Small intestine (tissue), 16 donors: ENCODE measurements at places on chromosomes 12 and 14.

GRCh38 chr14:92106143-92106926 is at the start of gene ATXN3:
Gene ATXN3, minus strand, starts transcription at chr14:92106582. Its CDS starts 30 bp downstream, at chr14:92106552.
- DNase-seq, result peak; percentile 97

DNA sequence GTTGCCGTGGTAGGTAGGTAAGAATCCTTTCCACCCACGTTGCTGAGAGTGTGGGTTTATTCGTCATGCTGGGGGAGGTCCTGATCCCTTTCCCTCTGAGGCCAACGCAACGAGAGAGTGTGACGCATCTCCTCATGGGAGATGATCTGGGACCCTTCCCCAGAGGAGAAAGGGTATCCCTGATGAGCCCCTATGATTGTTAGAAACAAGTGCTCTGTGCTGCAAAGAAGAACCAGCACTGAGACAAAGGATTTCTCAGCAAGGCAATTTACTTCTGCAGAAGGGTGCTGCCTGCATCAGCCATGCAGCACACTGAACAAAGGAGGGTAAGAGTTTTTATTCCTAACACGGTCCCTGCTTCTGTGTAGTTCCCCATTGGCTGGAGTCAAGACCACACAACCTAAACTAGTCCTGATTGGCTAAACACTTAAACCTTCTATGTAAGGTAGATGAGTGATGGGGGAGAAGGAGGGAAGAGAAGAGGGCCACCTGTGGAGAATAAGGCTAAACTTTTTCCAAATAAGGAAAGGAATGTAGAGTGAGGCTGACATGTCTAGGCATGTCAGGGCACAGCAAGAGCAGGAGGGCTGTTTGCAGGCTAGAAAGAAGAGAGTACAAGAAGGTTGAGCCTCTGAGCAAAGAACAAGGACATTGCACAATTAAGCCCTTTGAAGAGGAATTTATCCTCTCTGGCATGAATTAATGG is 21.3 kb downstream of the CLEC2A start:
- DNase-seq, result no peak

- DNase-seq, result peak; percentile 30
Observed at GRCh38 chr14:31449971-31450610, 7.2 kb downstream of the DTD2 start.

DNA sequence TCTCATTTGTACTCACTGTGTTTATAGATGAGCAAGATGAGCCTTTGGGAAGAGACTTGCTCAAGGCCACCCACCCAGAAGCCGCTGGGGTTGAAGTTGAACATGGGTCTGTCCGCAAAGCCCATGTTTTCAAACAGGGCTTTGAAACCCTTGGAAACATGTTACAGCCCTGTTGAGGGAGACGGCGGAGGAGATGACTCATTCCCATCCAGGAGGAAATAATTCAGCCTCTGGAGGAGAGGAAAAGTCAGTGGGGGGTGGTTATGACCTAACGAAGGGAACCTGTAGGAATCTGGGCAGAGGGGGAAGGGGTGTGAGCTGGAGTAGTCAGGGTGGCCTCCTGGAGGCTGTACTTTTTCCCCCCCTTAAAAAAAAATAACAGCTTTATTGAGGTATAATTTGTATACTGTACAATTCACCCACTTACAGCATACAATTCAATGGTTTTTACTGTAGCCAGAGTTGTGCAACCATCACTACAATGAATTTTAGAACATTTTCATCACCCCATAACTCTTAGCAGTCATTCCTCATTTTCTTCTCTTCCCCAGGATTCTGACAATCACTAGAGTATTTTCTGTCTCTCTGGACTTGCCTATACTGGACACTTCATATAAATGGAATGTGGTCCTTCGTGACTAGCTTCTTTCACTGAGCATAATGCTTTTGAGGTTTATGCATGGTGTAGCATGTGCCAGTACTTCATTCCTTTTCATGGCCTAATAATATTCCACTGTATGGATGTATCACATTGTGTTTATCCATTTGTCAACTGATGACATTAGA is 1.9 kb upstream of the RIN3 start:
- peak; percentile 63 for DNase-seq

DNA sequence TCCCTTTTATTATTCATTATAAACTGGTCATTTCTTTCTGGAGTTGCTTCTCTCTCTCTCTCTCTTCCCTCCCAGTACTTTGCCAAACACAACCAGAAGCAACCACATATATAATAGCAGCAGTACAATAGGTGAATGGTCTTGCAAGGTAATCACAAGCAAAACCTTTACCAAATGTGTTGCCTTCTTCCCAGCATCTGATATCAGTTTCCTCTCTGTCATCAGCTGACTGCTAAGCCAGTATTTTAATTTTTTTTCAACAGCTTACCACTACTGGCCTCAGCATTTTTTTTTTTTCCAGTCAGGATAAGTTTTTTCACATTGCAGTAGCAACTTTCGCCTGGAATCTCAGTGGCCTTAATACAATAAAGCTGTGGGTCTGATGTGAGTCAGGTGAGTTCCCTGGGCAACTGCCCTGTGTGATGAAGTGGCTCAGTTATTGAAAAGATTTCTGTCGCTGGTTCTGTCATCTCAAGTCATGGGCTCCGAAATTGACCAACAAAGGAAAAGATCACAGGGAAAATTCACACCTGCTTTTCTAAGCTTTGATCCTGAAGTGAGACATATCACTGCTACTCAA is 282.5 kb upstream of the AMIGO2 start:
- DNase-seq, result peak; percentile 36

DNA sequence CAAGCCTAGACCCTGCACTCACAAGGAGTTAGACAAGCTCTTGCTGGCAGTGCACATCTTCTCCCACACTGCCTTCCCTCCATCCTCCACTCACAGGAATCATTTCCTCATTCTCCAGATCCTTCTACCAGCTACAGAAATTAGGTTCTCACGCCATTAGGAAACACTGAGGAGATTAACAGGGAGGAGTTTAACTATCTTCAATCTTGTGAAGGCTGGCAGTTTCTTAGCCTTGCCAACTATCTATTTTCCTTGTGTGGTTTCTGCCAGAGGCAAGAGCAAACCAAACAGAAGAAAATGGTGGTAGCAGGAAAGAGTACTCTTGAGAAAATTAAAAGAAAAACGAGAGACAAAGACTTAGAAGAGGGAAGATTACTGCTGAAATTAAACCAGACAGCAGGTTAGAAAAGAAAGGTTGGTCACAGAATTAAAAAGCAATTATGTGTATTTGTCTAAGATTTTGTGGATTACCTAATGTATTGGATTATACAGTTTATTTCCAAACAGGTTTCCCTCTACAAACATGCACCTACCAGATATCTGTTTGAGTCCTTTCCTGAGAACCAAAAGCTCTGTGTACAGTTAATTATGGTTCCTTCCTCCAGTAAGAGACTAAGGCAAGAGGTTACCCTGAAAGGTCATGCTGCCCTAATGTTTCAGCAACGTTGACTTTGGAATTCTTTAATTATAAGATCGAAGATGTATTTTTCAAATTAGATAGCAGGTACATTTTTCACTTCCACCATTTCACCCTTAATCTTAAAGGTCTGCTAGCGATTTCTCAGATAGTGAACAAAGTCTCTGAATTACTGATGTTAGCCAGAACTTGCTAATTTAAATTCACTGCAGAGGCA is 5.0 kb downstream of the RERG start:
- DNase-seq, result no peak

GRCh38 chr12:102480406-102480805 is at the start of gene IGF1:
Gene IGF1, minus strand, starts transcription at chr12:102480563. Its CDS starts 182 bp downstream, at chr12:102480381.
- no peak for DNase-seq

GRCh38 chr12:25617991-25618390 is 64.9 kb upstream of the LMNTD1 start:
- no peak for DNase-seq

DNA sequence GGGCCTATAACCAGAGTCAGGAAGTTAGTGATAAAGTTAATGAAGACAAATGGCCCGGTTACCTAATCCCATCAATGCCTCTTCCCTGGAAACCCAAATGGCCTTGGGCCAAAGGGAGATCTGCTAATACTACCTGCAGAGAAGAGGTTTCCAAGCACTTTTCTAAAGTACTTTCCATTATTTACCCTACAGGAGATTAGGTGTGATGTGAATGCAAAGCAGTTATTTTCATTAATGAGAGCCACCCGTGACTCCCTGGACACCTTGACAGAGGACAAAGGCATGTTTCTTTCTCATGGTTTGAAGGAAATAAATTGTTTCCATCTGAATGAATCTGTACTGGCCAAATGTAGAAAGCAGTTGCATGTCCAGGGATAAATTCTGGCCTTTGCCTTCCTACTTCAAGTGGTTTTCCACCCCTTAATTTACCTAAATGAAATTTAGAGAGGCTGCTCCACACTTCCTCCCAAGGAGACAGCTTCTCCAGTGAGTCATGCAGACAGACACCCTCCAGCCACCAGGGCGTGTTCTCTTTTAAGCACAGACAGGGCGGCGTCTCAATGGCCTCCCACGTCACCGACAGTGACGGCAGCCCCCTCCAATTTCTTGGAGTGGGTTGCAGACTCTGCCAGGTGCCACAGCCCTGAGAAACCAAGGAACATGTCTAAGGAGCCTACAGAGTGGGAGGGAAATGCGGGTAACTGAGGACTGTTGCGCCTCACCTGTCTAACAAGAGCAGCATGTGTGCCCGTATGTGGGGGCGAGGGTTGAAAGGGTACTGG is 43.9 kb upstream of the GNPNAT1 start:
- DNase-seq, result no peak

GRCh38 chr14:102523569-102524450 is 14.2 kb upstream of the ANKRD9 start:
- DNase-seq, result peak; percentile 71

DNA sequence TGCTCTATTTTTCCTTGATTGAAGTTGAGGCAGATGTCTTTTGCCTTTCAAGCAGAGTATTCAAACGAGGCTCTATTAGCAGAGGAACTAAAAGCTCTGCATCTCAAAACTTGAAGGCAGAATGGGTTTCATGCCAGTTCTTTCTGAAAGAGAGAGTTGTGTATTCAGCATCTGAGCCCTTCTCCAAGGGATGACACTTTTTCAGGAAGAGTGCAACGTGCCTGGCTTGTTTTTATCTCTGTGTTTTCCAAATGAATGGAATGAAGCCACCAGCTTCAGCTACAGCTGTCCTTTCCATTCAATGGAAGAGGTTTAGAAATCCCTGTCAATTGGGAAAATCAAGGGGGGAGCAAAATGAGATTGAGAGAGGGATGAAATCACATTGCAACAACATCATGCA is 14.6 kb downstream of the BEST3 start:
- DNase-seq, result no peak

DNA sequence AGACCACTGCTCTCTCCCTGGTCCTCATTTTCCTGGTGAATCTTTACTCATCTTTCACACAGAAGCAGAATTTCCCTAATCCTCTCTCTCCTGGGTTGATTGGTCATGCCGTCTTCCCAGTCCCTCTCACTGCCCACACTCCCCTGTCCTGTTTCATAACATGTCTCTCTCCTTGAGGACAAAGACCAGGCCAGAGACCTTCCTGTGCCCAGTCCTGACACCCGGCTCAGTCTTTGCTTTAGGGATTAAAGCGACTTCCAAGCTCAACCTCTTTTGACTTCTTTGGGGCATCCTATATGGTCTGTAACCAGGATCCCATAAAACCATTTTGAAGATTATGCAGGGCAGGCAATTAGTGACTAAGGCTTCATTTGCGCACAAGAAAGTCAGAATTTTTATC is 105.5 kb downstream of the BCL11B start:
- DNase-seq, result no peak

DNA sequence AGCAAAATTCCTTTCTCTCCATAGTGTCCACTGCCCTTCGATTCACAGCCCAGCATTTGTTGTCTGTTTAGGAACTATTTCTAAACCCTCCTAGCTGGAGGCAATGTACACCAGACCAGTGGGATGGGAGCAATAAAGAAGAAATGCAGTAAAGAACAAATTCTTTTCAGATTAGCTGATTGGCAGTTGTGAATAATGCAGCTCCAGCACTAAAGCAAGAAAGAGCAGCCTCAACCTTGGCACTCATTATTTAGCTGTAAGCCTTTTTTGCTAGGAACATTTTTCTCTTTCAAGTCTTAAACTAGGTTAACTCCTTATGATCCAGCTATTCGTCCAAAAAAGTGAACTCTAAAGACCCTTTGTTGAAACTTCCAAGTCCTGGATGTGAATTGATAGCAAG is 580.5 kb upstream of the STXBP6 start:
- no peak for DNase-seq

DNA sequence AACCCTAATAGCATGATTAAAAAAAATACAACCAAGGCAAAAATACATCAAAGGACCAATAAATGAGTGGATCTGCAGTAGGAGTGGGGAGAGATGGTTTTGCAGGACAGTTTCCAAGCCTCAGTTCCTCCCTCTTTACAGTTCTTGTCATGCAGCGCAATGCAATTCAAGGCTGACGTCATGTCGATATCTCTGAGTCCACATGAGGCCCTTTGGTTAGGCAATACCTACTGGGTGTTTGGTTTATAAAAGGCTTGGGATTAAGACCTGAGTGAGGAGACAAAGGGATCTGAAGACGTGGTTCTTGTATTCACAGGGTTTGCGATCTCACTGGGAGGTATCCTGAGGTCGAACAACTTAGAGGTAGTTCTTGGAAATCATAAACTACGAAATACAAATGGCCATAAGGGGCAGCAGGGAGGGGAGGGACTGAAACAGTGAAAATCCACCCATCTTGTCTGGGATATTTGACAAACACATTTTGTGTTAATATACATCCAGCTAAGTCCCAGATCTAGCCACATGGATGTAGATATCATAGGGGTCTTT is 441.0 kb downstream of the FUT8 start:
- DNase-seq, result no peak

- no peak for DNase-seq
Observed at GRCh38 chr12:32494656-32495055, 95.3 kb downstream of the FGD4 start.

- DNase-seq, result no peak
Observed at GRCh38 chr14:50545618-50546017, 13.2 kb upstream of the MAP4K5 start.

DNA sequence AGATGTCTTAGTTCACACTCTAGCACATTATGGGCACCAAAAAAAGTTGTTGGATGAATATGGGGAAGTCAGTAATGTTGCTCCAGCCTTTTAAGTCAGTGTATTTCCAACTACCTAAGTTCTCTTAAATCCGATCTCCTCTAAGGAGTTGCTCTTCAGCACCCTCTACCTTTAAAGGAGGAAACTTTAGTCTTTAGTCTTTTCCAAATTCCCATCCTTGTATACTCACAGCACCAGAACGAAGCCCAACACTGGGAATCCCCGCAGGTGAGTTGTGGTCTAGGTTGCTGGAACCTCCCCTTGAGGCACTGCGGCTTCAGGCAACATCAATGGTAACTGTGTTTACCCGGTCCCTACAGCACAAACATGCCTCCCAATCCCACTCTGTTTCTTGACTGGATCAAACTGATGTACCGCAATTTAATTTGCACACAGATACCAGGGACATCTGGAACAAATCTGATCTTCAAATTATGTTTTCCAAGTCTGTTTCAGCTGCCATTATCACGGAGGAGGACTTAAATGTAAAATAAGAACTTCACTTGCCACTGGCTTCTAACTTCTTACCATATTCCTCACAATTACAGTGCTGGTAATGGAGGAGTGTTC is 179.0 kb downstream of the FOXN3 start:
- DNase-seq, result no peak
